Skeletal muscle cell (primary cell): ENCODE measurements at places on chromosomes 2 and 18.

GRCh38 chr18:41906528-41907146, 48.4 kb upstream of the PIK3C3 start:
- peak; percentile 21 for DNase-seq

- DNase-seq, result no peak
Observed at GRCh38 chr18:29071869-29072268, 894.9 kb upstream of the CDH2 start.

DNA sequence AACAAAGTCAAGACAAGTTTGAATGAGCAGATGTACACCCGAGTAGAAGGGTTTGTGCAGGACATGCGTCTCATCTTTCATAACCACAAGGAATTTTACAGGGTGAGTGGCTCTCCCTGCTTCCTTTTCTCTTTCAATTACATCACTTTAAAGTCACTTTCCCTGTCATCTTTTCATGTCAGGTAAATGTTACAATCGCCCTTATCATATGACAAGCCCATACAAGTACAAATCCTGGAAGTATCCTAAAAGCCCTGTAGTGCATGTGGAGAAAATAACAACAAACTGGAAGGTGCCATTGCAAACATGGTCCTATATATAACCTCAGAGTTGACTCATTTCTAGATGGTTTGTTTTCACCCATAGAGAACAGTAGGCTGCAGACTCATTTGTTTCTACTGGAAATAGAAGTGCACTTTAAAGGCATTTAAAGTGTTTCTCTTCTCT, 126.0 kb downstream of the SP100 start:
- DNase-seq, result no peak

GRCh38 chr2:29195796-29196195, 80.6 kb downstream of the CLIP4 start:
- no peak for DNase-seq

GRCh38 chr18:37294951-37295350, 270.6 kb downstream of the CELF4 start:
- DNase-seq, result no peak

DNA sequence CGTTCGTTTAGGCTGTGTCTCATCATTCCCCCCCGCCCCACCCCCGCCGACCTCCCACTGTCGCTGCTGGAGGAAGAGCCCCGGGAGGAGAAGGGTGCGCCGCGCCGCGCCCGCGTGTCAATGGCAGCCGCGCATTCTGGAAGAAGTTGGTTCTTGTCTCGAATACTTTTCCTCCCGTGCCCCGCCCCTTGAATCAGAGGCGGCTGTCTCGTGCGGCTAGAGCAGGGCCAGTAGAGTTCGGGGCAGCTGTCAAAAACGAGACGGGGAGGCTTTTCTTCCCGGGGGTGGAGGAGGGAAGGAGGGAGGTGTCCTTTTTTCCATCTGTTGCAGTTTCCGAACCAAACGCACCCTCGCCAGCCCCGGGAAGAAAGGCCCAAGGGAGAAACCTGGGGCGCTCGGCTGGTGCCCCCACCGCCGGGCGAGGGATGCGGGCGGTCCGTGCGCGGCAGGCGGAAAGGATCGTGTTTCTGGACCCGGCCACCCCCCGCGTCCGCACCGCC, 410 bp upstream of the TGIF1 start:
- no peak for DNase-seq

DNA sequence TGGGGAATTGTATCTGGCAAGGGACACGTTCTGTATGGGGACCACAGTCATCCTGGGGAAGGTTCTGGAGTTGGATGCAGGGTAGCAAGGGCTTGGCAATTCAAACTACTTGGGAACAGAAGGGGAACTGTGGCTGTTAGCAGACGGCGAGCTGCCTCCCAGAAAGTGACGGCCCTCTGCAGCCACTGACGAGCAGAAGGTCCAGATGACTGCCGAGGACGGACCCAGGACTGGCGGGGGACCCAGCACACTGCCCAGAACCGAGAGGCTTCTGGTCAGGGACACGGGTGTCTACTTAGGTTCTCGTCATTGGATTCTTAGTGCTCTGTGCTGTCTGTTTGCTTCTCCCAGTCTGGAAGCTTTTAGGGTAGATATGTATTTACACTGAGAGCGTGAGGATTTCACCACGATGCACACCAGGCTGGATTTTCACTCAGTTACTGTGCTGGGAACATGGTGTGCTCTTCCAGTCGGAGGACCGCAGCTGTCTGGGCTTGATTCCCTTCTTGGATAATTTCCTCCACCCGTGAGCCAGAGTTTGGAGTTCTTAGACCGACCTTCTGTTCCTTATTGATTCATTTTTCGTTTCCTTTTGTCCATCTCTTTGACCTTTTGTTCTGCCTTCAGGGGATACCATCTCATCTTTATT, 13.4 kb downstream of the GPR35 start:
- DNase-seq, result no peak

GRCh38 chr2:113966832-113967231, 76.9 kb downstream of the ACTR3 start:
- DNase-seq, result no peak

DNA sequence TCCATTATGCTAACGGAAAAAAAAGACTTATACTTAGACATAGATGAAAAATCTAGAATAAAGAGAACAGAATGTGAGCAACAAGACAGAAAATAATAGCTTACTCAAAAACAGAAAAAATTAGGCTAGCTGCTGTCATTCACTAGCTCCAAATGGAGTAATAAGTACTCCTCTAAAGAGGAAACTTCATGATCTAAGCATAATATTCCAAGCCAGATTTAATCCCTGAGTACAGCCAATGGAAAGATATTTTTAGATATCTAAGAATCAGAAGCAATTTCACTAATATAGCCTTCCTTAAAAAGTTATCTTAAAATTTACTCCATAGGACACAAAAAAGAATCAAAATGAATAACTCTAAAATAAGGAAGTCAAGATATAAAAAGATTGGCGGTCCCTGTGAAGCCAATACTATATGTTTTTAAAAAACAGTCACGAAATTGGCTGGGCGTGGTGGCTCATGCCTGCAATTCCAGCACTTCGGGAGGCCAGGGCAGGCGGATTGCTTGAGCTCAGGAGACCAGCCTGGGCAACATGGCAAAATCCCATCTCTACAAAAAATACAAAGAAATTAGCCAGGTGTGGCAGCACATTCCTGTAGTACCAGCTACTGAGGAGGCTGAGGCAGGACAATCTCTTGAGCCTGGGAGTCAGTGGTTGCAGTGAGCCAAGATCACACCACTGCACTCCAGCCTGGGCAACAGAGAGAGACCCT, 123.2 kb upstream of the BCL2L11 start:
- DNase-seq, result no peak

GRCh38 chr2:128279009-128279408, 39.7 kb downstream of the HS6ST1 start:
- DNase-seq, result no peak

GRCh38 chr2:227509824-227510619, 38.1 kb downstream of the AGFG1 start:
- peak; percentile 41 for DNase-seq
